ENCODE measurements at places on chromosomes 13 and 19.
A peak's percentile ranks its signal among the peaks of the same experiment; 100 is the strongest.

- no peak for DNase-seq
These were observed 350.1 kb downstream of the FOXO1 start for GRCh38 chr13:40316301-40316700.

- no peak for DNase-seq
These were observed 16.6 kb downstream of the VRK3 start for GRCh38 chr19:50008532-50008931.

- no peak for DNase-seq
These were observed 232.9 kb downstream of the FOXO1 start for GRCh38 chr13:40433577-40433976.

GRCh38 chr13:104571161-104571892 is 1505.1 kb upstream of the SLC10A2 start:
- DNase-seq = peak; percentile 81

GRCh38 chr13:38309397-38309796 is 40.3 kb upstream of the UFM1 start:
- DNase-seq = no peak

GRCh38 chr19:58429745-58430144 is 10.2 kb downstream of the ZNF132 start:
- no peak for DNase-seq
